ENCODE measurements at places on chromosomes 1 and 21.

- no peak for DNase-seq
Observed at GRCh38 chr1:5109633-5110032, 455.2 kb downstream of the AJAP1 start.

DNA sequence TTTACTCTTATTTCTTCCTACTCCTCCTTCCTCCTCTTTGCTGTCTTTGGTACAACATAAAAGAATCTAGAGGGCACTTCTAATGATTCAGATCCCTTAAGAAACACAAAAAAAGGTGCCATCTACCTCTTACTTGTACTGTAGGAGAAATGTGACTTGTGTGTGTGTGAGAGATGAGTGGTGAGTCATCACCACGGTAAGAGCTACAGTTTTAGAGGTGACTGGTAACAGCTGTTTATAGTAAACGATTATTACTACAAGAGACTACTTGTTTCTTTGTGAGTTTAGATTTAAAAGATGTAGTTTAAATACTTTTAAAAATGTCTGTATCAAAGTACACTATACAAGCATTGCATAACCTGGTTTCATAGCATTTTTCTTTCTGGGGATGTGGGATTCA is 40.4 kb downstream of the SLC35D1 start:
- DNase-seq: peak; percentile 6

DNA sequence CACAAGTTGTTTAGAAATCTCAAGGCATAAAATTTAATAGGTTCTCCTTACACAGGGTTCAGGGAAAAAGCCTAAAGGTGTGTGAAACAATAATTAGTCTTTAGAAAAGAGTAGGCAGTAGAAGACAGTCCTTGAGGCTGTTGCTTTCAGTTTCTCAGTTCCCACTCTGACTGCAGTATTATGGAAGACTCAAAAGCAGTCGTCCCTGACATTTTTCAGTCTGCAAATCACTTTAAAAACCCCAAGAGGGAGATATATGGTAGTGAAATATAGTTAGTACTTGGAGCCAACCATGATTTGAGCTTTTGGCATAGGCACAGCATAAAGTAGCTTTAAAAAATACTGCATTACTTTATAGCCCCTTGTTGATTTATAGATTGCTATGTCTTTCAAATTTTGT is 299.7 kb downstream of the OLFM3 start:
- DNase-seq: no peak

DNA sequence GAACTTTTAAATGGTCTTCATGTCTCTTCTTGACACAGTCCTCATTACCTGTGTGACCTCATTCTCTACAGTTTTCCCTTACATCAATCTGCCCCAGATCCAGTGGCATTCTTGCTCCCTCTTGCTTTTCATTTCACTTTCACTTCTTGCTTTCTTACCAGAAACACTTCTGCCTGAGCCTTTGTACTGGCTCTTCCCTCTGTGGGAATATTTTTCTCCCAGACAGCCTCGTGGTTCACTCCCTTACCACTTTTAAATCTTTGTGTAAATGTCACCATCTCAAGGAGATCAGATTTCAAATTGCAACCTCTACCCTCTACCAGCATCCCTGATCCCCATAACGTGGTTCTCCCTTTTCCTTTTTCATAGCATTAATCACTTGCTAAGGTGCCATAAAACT is 73.2 kb downstream of the DISC1 start:
- DNase-seq: no peak

DNA sequence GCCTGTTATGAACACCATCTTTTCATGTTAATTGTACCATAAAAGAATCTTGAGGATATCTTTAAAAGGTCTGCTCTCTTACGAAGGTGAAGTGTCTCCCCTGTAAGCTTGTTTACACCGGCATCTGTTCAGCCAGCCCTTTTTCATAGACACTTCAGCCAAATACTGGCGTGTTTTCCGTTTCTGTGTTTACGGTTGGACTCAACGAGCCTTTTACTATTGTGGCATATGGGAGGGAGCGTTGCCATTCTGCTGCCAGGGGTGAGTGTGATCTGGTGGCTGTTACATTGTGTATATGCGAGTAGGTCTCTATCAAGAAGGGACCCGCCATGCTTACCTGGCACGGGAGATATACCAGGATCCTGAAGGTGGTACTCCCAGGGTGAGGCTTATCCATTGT is 433.8 kb downstream of the CAMTA1 start:
- no peak for DNase-seq

All from CD4-positive, alpha-beta T cell treated with Interleukin-2 at 100 ng/mL for 4 hours (primary cell).